ENCODE measurements at places on chromosomes 6 and 20.

- no peak for DNase-seq
Observed at GRCh38 chr6:169854813-169855212, 103.4 kb downstream of the ERMARD start.

DNA sequence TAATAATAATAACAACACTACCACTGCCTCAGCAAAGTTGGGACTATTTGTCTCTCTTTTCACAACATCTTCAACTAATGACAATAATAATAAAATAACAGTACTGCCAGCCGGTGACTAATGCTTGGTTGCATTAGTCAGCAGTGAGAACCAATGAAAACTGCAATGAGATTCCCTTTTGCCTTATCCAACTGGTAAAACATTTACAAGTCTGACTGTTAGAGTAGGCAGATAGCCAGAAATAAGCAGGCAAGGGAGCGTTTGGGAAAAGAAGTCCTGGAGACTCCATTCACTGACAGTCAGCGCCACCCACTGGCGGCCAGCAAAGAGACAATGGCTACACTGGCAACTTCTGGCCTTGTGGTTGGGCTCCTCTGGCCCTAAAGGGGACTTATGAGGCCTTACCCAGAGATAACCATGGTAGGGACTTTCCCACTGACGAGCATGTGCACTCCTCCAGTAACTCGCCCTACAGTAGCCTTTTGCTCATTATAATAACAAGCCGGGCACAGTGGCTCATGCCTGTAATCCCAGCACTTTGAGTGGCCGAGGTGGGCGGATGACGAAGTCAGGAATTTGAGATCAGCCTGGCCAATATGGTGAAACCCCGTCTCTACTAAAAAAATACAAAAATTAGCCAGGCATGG lies 3.4 kb upstream of the NSFL1C start:
- DNase-seq: no peak

DNA sequence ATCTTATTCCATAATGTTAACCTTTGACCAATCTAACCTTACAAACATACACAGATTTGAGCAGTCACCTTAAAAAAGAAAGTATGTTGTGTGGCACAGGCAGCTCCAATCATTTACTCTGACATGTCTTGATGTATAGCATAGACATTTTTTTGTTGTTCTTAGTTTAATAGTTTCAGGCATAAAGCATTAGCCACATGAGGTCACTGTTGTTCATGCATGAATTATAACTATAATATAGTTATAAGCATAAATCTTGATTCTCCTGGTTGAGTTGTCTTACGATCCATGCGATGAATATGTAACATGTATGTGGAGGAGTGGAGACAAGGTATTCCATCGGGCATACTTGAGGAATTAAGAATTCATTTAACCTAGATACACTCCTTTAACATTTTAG lies 26.1 kb upstream of the NKAIN2 start:
- no peak for DNase-seq

DNA sequence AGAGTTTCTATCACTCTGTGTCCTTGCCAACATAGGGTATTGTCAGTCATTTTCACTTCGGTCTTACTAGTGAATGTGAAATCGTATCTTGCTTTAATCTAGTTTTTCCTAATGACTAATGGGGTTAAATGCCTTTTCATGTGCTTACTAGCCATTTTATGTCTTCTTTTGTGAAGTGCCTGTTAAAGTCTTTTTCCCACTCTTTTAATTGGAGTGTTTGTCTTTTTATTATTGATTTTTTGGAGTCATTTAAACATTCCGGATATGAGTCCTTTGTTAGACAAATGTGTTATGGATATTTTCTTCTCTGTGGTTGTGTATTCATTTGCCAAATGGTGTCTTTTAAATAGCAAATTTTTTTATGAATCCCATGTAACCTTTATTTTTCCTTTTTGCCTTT lies 194.6 kb downstream of the CDH26 start:
- DNase-seq: no peak

GRCh38 chr6:162151021-162151665 lies 576.4 kb downstream of the PRKN start:
- DNase-seq: no peak

- no peak for DNase-seq
Observed at GRCh38 chr20:49987015-49987867, 4.5 kb downstream of the SNAI1 start.

DNA sequence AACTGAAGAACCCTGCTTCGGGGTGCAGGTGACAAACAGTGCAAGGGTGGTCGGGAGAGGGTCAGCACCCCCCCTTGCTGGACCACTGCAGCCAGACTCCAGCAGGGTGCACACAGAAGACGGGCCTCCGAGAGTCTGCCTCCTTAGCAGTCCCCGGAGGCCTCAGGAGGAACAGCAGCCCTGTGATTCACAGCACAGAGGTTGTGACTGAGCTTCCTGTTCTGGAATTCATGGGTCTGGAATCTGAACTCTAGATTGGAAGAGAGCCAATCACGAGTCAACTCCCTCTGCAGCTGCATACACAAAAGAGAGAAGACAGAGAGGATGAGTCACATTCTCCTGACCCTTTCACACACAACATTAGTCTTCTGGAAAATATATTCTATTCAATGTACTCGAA lies 249.0 kb upstream of the OPRM1 start:
- DNase-seq: no peak

DNA sequence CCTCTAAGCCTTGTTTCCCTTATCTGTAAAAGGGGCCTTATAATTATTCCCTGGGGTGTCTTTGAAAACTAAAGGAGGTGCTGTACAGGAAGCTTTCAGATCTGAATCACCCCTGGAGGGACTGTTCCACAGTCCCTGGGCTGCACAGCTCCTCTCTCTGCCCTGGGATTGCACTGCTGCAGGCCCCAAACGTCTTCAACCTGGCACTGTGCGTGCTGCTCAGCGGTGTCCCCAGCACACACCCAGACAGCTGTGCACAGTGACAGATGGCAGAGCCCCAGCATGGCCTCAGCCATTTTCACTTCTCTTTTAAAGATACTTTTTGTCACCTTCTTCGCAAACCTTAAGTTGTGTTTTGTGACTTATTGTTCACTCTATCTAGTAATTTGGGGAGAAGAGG lies 50.7 kb upstream of the INSM1 start:
- DNase-seq: no peak

- no peak for DNase-seq
Observed at GRCh38 chr6:71290611-71291010, 2.0 kb downstream of the OGFRL1 start.

- no peak for DNase-seq
Observed at GRCh38 chr20:57236813-57237584, 29.4 kb downstream of the BMP7 start.

Data from activated CD4-positive, CD25-positive, alpha-beta regulatory T cell (primary cell).